Stimulated activated CD8-positive, alpha-beta memory T cell treated with anti-CD3 and anti-CD28 coated beads, Interleukin-15, amount 100 ng/mL, for 4 hours (primary cell): ENCODE measurements at places on chromosomes 7 and 10.

DNA sequence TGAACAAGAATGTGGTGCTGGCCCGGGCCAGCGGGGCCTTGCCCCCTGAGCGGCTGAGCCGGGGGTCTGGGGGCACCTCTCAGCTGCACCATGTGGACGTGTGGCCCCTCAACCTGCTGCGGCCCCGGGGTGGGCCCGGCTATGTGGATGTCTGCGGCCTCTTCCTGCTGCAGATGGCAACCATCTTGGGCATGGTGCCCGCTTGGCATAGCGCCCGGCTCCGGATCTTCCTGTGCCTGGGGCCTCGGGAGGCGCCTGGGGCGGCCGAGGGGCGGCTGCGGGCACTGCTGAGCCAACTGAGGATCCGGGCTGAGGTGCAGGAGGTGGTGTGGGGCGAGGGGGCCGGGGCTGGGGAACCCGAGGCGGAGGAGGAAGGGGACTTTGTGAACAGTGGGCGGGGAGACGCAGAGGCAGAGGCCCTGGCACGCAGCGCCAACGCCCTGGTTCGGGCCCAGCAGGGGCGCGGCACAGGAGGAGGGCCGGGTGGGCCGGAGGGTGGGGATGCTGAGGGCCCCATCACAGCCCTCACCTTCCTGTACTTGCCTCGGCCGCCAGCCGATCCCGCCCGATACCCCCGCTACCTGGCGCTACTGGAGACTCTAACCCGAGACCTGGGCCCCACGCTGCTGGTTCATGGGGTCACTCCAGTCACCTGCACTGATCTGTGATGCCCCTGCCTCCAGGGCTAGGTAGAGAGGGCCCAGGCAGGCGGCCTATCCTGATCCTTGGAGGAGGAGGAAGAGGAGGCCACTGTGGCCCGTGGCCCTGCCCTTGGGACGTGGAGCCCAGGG is 1.1 kb upstream of the TRIP6 start:
- no peak for DNase-seq

DNA sequence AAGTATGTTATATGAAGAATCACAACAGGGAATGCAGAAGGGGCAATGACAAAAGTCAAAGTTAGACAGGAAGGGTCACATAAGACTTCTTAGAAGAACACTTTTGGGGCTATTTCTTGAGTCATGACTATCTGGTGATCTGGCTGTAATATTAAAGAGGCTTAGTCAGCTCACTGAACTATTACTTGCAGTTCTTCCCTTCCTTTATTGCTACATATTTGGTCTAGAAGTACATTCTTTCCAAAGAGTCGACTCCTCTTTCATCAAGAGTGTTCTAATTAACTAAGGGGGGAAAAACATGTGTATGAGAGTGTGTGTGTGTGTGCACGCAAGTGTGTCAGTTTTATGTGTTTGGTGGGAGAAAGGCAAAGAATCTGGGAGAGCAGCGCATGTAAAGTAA is 247.3 kb upstream of the LRRTM3 start:
- no peak for DNase-seq

DNA sequence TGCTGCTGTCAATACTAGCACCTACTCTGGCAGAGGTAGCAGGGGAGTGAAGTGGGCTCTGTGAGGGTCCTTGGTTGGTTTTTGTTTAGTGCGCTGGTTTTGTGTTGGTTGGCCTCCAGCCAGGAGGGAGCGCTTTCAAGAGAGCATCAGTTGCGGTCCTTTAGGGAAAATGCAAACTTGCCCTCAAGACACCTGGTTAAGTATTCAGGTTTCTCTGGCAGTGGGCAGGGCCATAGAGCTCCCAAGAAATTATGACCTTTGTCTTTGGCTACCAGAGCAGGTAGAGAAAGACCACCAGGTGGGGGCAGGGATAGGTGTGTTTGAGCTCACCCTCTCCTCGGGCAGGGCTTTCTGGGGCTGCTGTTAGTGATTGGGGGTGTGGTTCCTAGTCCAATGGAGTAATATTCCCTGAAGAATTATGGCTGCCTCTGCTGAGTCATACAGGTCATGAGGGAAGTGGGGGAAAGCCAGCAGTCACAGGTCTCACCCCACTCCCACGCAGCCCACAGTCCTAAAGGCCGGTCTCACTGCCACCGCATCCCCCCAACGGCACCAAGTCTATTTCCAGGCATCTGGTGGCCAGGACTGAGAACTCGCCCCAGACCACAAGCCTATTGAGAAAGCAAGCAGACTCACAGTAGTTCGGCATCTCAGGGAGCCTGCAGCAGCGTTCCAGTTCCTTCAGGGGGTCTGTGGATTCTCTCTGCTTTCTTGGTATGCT is 280.5 kb downstream of the SFMBT2 start:
- DNase-seq: no peak

- no peak for DNase-seq
Measured at GRCh38 chr7:148972375-148972774, 55.9 kb downstream of the PDIA4 start.

DNA sequence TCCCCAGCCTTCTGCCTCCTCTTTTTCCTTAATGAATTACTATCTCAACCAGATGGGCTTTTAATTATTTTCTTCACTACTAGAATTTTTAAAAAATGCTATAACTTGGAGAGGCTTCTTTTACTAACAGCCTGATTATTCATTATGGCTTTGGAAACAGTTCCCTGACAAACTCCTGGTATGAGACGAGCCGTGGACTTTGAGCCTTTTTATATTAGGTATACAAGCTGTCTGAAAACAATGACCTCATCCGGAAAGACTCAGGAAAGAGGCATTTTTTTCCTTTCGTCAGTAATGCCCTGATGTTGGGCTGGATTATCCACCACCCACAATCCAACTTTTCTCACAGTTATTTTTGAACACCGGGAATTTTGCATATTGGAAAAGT is 26.7 kb upstream of the ABLIM1 start:
- DNase-seq: no peak

DNA sequence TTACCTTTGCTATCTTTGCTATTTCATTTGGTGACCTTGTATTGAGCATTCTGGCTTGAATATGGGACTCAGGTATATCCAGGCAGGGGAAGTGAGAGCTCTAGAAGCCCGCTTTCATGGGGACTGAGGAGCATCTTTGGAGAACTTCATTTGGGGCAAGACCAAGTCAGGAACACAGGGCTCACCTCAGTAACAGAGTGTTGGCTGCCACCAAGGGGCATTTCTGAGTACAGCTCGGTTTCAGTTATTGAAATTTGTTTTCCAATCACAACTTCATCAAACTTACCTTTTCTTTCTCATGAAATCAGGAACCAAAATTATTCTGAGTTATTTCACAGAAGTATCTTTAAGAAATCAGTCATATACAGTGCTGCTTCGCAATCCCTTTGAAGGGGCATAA is 337.2 kb downstream of the C7orf25 start:
- no peak for DNase-seq

GRCh38 chr7:78015574-78016260 is 217.1 kb downstream of the PHTF2 start:
- no peak for DNase-seq

- no peak for DNase-seq
Measured at GRCh38 chr10:99766302-99766681, 16.1 kb upstream of the ABCC2 start.

DNA sequence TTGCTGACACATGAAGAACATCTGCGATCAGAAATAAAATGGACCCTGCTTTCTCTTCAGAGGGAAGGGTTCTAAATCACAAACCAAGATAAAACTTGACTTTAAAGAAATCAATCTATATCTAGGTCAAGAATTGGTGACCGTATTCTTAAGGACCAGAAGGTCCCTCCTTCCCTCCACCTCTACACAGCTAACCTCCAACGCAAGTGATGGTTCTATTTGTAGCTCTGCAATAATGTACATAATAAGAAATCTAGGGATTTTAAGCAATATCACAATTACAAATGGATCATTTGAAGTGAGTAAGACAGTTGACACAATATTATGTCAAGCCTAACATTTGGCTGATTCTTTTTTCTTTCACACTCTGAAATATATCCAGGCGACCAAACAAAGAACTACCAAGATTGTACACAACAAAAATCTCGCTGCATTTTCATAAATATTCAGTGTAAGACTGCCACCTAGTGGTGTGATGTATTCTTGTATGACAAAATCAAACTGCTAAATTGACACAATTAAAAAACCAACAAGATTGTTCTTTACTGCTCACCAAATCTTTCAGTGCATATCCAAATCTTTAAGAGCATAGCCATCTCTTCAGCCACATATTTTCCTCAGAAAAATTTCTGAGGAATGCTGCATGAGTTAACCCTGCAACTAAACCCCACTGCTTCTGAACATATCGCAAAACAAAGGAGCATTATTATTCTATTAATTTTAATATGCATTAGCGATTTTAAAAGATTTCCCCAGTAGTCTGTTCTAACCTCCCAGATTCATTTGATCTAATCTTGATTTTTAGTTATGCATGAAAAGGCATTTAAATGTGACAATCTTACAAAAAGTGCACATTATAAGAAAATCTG is 44.5 kb downstream of the ICA1 start:
- no peak for DNase-seq

- no peak for DNase-seq
Measured at GRCh38 chr7:135811506-135811905, 62.9 kb upstream of the FAM180A start.

- no peak for DNase-seq
Measured at GRCh38 chr7:1460821-1461645, 1.8 kb upstream of the MICALL2 start.

- DNase-seq: no peak
Measured at GRCh38 chr7:41979834-41980307, 257.1 kb downstream of the GLI3 start.

DNA sequence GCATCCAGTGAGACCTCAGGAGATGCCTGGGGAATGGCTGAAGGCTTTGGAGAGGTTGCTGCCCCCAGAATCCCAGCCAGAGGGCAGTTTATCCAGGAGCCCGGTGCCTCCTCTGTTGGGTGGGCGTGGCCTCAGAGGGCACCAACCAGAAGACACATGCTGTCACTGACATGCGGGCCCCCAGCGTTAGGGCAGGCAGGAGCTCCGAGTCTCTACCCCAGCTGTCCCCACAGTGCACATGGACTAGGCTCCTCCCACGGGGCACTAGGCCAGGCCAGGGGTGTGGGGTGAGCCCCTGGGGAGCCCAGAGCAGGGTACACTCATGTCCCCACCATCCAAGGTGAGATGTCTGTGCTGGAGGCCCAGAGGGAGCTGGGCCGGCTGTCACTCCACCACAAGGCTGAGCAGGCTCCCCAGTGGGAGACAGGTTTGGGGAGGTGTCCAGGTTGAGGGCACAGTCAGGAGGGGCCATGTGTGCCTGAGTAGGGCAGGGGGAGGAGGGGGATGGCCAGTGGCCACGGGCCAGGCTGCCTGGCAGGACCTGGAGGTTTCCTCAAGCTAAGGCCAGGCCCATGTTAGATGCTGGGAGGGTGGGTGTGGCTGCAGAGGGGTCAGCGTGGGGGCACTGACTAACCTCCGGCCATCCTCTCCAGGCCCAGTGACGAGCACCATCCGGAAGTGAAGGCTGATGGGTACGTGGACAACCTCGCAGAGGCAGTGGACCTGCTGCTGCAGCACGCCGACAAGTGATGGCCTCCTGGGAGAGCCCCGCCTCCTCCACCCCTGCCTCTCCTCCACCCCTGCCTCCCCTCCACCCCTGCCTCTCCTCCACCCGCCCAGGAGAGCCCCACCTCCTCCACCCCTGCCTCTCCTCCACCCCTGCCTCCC is 131.3 kb downstream of the FAM53B start:
- no peak for DNase-seq
